ENCODE measurements at places on chromosomes 13 and 19.

- no peak for DNase-seq
These were observed 753.6 kb downstream of the LIG4 start for GRCh38 chr13:107461751-107462150.

GRCh38 chr13:26320766-26321165 is 66.8 kb downstream of the CDK8 start:
- no peak for DNase-seq

DNA sequence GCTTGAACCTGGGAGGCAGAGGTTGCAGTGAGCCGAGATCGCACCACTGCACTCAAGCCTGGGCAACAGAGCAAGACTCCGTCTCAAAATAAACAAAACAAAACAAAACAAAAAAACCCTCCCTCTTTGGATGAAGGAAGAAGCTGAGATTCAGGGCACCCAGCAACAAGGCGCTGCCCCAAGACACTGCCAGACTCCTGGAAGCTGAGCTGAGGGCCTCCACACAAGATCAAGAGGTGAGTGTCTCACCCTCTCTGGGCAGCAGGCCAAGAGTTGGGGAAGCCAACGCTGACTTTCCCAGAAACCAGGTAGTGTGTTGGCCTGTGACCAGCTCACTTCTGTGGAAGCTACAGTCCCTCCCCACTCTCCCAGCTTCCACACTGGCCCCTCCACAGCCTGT is 3.7 kb upstream of the TYROBP start:
- no peak for DNase-seq

DNA sequence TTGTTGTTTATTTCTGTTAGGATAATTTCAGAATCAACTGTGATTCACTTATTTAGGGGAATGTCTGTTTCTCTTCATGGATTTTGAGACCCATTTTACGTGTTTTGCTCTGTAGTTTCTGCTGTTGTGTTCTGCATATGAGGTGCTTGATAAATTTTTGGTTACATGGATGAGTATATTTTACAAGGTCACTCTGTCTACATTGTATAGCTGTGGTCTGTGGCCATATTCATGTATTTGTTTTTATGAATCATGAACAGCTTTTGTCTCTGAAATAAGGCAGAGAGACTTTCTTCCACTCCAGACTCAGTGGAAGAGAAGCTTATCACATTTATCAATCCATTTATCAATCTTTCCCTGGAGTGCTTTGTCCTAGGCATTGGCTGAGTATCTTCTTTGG is 56.6 kb downstream of the PDS5B start:
- DNase-seq: no peak

- no peak for DNase-seq
These were observed 9.5 kb downstream of the PIP5K1C start for GRCh38 chr19:3690551-3691371.

DNA sequence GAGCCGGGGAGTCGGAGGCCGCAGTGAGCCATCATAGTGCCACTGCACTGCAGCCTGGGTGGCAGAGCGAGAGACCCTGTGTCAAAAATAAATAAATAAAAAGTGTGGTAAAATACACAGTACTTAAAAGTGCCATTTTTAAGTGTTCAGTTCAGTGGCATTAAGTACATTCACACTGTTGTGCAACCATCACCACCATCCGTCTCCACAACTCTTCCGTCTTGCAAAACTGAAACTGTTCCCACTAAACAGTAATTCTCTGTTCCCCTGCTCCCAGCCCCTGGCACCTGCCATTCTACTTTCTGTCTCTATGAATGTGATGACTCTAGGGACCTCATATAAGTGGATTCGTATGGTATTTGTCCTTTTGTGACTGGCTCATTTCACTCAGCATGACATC is 13.3 kb downstream of the SLC25A42 start:
- no peak for DNase-seq

GRCh38 chr13:77595166-77595810 is 59.8 kb downstream of the SCEL start:
- DNase-seq: no peak

Data from vagina (tissue), 2 donors.